ENCODE measurements at places on chromosomes 13 and 19. TPM values are rescaled to one million over a fixed set of nuclear protein-coding genes. Genes with fewer than 3 reads are reported as not detected.

ZNF799 gene
- 5.3 TPM for total RNA-seq

CLASRP gene
- 105 TPM for total RNA-seq

MISP3 gene
- 5.3 TPM for total RNA-seq

DNA sequence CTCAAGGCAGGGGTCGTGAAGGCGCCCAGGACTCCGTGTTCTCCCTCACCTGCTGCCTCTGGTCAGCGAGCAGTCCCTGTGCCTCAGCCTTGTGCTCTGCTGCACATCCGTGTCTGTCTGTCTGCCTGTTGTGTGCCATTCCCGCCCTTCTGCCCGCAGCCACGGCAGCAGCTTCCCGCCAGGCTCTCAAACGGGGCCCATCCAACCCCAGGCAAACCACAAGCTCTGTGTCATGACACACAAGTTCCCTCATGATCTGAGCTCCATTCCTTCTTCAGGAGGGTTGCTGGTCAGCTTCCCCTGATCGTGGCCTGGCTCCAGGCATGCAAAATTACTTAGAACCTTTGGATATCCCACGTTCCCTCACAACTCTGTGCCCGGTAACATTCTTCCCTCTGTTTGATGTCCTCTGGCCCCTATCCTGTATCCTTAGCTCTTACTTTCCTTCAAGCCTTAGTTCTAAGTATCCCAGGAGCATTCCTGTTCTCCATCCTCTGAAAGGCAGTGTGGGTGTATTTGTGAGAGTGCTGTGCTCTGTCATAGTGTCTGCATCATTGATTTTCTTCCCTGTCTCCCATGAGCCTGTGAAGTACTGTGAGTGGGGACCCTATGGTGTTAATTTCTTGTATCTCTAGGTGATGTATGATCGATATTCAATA lies 3.2 kb downstream of the GPR183 start:
- H3K4me1 ChIP-seq = peaks cover 64% of the 10 kb centered on the region
- H3K27ac ChIP-seq = peak overlapping the region; percentile 95
- H3K4me3 ChIP-seq = peak overlapping the region; percentile 98
- H3K36me3 ChIP-seq = peaks cover 87% of the 10 kb centered on the region
- no peaks in the 10 kb centered on the region for H3K27me3 ChIP-seq

- peaks cover 46% of the 10 kb centered on the region for H3K4me1 ChIP-seq
- H3K4me3 ChIP-seq = peak overlapping the region; percentile 76
- H3K27me3 ChIP-seq = no peaks in the 10 kb centered on the region
- H3K36me3 ChIP-seq = peaks cover 15% of the 10 kb centered on the region
- DNase-seq = peak; percentile 53
Measured at GRCh38 chr13:33678906-33679657, 138.9 kb upstream of the RFC3 start.

GRCh38 chr13:77548095-77548494 lies 12.6 kb downstream of the SCEL start:
- H3K4me1 ChIP-seq = no peaks in the 10 kb centered on the region
- no peak overlapping the region for H3K27ac ChIP-seq
- H3K36me3 ChIP-seq = no peaks in the 10 kb centered on the region
- no peak overlapping the region for H3K4me3 ChIP-seq
- no peak for DNase-seq

DNA sequence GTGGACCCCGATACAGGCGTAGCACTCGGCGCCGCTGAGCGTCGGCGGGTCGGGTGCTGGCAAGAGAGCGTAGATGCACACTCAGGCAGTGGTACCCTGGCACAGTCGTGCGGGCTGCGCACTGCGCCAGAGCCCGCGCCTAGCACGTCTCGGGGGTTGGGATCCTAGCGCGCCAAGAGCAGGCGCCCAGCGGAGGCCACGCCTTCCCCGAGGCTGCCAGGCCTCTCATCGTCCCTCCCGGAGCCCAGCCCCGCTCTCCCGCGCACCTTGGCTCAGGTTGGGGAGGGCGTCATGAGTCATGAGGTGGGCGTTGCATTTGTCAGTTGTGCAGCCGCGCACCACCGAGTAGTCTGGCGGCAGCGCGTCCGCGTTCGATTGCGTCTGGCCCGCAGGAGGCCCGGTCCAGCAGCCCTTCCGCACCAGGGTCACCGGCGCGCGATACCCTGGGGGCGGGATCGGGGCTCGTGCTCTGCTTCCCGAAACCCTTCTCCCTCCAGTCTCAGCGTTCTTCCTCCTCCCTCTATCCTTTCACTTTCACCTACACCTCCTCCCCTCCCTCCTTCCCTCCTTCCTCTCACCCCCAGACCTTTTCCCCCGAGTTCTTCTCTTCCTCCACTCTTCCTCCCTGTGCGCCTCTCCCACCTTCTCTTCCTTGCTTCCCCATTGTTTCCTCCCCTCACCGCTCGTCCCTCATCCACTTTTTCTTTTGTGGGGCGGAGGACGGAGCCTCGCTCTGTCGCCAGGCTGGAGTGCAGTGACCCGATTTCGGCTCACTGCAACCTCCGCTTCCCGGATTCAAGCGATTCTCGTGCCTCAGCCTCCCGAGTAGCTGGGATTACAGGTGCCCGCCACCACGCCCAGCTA lies 3.5 kb downstream of the LYPD5 start:
- peaks cover 13% of the 10 kb centered on the region for H3K27me3 ChIP-seq
- H3K36me3 ChIP-seq = no peaks in the 10 kb centered on the region
- H3K4me1 ChIP-seq = peaks cover 8% of the 10 kb centered on the region

DNA sequence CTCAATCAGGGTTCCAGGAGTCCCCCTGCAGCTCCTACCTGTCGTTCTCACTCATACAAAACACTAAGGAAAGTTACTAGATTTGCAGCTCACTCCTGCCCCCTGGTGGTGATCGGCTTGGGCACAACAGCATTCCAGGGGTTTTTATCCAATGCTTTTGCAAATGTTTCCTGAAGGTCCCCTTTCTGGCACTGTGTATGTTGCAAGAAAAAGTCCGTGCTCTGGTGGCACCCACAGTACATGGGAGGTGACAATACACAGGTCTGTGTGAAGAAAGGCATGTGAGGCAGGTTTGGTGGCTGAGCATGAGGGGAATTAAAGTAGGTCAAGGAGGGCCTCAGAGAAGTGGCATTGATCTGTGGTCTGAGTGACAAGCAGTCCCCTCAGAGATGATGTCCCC lies 8.6 kb upstream of the TYK2 start:
- H3K27ac ChIP-seq = no peak overlapping the region
- H3K36me3 ChIP-seq = peaks cover 40% of the 10 kb centered on the region
- DNase-seq = peak; percentile 69

DNA sequence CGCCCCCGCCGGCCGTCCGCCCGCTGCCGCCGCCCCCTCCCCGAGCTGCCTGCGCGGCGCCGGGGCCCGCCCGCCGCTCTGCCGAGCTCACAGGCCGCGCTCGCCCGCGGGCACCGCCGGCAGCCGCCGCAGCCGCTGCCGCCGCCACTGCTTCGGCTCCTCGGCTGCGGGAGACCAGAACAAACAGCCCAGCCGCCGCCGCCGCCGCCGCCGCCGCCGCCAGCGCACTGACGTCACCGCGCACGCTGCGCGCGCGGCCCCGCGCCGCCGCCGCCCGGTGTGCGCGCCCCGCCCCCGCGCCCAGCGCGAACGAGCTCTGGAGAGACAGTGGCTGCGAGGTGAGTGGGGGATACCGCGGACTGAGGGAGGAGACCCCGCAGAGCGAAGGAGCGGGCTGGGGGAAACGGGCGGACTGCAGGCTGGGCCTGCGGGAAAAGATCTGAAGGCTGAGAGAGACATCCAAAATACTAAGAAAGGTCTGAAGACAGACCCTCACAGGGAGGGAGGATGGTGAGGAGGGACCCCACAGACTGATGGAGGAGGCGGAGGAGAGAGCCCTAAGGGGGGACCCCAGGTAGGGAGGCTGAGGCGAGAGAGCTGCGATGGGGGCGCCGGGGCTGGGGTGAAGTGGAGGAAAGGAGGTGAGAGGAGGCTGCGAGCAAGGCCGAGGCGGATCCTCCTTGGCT lies at the start of gene BRD4:
TSS of gene BRD4 (minus strand) at position 229 of the 686 bp plus-strand sequence. CDS start 59,440 bp downstream, outside the sequence.
- H3K4me3 ChIP-seq = peak within 1 kb of the TSS; percentile 97
- peaks cover 27% of the 10 kb centered on the region for H3K36me3 ChIP-seq
- H3K4me1 ChIP-seq = peaks cover 28% of the 10 kb centered on the region
- peak within 1 kb of the TSS; percentile 96 for H3K27ac ChIP-seq

DNA sequence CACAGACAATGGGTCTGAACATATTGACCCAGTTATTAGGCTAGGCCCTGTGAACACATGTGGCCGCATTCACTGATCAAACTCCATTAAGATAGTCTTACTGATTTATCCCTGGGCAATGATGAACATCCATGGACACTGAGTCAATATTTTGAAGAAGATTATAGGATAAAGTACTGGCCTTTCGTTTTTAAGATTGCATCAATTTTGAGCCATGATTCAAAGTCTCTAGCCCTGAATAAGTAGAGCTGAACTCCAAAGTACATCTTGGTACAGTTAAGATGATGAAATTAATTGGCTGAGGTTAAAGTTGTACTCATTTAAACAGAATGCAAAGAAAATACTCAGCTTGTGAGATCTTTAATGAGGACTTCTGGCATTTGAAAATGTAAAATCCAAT lies 1581.9 kb downstream of the EFNB2 start:
- H3K36me3 ChIP-seq = no peaks in the 10 kb centered on the region
- no peaks in the 10 kb centered on the region for H3K27me3 ChIP-seq
- H3K27ac ChIP-seq = no peak overlapping the region
- no peaks in the 10 kb centered on the region for H3K4me1 ChIP-seq

GRCh38 chr19:18502638-18503294 lies 19.1 kb downstream of the ELL start:
- H3K36me3 ChIP-seq = no peaks in the 10 kb centered on the region
- H3K27ac ChIP-seq = peak overlapping the region; percentile 29
- no peaks in the 10 kb centered on the region for H3K27me3 ChIP-seq
- H3K4me3 ChIP-seq = no peak overlapping the region

DNA sequence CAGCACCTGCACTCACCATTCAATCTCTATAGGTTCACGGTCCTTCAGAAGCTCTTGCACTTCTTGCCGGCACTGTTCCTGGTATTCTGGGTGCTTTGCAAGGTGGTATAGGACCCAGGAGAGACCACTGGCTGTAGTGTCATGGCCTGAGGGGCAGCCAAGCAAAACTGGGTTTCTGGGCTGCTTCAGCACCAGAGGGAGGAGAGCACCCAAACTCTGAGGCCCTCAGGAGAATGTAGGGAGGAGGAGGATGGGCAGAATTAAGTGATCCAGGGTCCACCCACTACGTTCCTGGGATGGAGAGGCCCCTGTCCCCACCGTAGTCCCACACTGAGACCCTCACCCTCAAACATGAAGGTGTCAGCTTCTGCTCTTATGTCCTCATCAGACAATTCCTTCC lies 12.3 kb downstream of the CYP4F11 start:
- no peaks in the 10 kb centered on the region for H3K4me1 ChIP-seq
- H3K4me3 ChIP-seq = no peak overlapping the region

DNA sequence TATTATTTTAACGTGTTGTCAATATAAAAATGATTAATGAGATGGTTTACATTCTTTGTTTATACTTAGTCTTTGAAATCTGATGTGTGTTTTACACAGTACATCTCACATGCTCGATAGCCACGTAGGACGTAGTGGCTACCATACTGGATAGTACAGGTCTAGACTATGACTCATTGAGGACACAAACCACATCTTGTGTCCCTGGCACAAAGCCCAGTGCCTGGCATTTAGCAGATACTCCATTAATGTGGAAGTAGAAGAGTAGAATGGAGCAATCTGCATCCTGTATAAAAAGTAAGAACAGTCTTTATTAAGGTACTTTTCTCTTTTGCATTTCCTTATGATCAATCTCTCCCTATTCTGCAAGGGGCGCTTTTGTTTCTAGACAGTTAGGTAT lies 49.0 kb upstream of the FRY start:
- no peak overlapping the region for H3K27ac ChIP-seq
- H3K4me3 ChIP-seq = no peak overlapping the region
- DNase-seq = no peak
- H3K36me3 ChIP-seq = no peaks in the 10 kb centered on the region
- H3K27me3 ChIP-seq = peaks cover 8% of the 10 kb centered on the region

DNA sequence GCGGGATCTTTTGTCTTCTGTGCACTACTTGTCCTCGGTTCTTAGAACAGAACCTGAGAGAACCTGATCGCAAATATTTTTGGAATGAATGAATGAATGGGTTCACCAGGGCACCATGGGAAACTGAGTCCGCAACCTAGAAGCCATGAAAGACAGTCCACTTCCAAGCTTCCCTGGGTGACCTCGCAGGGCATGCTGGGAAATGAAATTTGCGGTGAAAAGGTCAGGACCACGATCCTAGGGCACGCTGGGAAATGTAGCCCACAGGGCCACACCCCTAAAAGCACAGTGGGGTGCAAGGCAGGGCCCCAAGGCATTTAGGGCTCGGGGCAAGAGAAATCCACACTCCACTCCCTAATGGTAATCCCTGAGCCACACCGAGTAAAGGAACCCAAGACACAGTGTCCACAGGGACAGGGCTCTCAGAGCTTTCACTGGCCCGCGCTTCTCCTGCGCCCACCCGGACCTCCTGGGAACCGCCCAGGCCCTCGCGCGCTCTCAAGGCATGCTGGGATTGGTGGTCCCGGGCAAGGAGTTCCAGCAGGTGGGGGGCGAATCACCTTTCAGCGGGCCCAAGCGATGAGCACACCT lies 1.1 kb upstream of the PPP1R12C start:
- peaks cover 29% of the 10 kb centered on the region for H3K4me1 ChIP-seq
- peaks cover 13% of the 10 kb centered on the region for H3K27me3 ChIP-seq
- H3K27ac ChIP-seq = peak overlapping the region; percentile 93
- peaks cover 17% of the 10 kb centered on the region for H3K36me3 ChIP-seq
- peak overlapping the region; percentile 96 for H3K4me3 ChIP-seq
- peak; percentile 16 for DNase-seq

DNA sequence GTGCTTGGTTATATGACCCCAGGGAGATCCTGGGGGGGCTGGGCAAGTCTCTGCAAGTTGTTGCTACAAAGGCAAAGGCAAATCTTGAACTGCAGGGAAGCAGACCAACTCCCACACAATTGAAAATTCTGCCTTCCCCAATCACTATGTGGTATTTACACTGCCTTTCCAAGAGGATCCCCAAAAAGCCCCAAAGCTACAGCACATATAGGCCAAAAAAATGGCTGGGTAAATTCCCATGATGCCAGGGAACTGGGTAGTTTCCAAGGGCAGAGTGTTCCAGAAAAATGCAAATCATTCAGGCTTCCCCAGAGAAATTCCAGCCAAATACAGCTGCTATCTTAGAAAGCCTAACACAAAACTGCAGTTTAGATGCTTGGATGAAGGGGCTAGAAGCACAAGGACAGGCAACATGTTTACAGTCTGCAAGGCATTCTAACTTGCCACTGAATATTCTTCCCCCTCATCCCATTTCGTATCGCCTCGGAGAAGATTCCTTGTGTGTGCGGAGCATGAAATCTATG lies 6.2 kb downstream of the FOXO1 start:
- H3K4me1 ChIP-seq = peaks cover 55% of the 10 kb centered on the region
- H3K4me3 ChIP-seq = no peak overlapping the region
- H3K27me3 ChIP-seq = no peaks in the 10 kb centered on the region

DNA sequence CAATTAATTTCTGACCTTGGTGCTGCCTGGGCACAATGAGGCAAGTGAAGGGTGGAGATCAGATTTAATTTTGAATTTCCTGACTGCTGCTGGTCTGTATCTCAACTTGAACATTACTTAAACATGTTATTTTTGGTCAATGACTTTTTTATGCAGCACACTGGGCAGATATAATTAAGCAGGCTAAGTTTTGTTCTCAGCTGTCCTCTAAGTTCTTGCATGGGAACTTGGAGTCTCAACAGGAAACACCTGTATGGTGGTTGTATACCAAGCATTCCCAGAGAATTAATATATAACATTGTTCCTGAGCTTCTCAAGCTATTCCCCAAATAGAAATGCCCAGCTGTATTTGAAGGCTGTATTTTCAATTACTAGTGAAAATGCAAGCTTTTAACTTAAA lies 113.5 kb upstream of the EDNRB start:
- peaks cover 2% of the 10 kb centered on the region for H3K4me1 ChIP-seq
- H3K27ac ChIP-seq = no peak overlapping the region
- H3K27me3 ChIP-seq = peaks cover 9% of the 10 kb centered on the region
- no peaks in the 10 kb centered on the region for H3K36me3 ChIP-seq
- no peak overlapping the region for H3K4me3 ChIP-seq

GRCh38 chr13:85186356-85187045 lies 612.7 kb downstream of the SLITRK6 start:
- no peaks in the 10 kb centered on the region for H3K36me3 ChIP-seq
- no peaks in the 10 kb centered on the region for H3K27me3 ChIP-seq
- H3K27ac ChIP-seq = no peak overlapping the region
- no peak for DNase-seq
- no peaks in the 10 kb centered on the region for H3K4me1 ChIP-seq
- no peak overlapping the region for H3K4me3 ChIP-seq
